ENCODE measurements at places on chromosomes 1 and 21. TPM values are rescaled to one million over a fixed set of nuclear protein-coding genes. Genes with fewer than 3 reads are reported as not detected.
A peak's percentile ranks its signal among the peaks of the same experiment; 100 is the strongest.

Gene OLIG2
- not detected for total RNA-seq

GRCh38 chr1:215568299-215568692 lies 1.2 kb downstream of the KCTD3 start:
- H3K27me3 ChIP-seq: no peaks in the 10 kb centered on the region
- peaks cover 20% of the 10 kb centered on the region for H3K4me1 ChIP-seq
- peak overlapping the region; percentile 94 for H3K4me3 ChIP-seq
- peak overlapping the region; percentile 91 for H3K27ac ChIP-seq
- DNase-seq: no peak

Gene USP16
- total RNA-seq: 29.3 TPM

DNA sequence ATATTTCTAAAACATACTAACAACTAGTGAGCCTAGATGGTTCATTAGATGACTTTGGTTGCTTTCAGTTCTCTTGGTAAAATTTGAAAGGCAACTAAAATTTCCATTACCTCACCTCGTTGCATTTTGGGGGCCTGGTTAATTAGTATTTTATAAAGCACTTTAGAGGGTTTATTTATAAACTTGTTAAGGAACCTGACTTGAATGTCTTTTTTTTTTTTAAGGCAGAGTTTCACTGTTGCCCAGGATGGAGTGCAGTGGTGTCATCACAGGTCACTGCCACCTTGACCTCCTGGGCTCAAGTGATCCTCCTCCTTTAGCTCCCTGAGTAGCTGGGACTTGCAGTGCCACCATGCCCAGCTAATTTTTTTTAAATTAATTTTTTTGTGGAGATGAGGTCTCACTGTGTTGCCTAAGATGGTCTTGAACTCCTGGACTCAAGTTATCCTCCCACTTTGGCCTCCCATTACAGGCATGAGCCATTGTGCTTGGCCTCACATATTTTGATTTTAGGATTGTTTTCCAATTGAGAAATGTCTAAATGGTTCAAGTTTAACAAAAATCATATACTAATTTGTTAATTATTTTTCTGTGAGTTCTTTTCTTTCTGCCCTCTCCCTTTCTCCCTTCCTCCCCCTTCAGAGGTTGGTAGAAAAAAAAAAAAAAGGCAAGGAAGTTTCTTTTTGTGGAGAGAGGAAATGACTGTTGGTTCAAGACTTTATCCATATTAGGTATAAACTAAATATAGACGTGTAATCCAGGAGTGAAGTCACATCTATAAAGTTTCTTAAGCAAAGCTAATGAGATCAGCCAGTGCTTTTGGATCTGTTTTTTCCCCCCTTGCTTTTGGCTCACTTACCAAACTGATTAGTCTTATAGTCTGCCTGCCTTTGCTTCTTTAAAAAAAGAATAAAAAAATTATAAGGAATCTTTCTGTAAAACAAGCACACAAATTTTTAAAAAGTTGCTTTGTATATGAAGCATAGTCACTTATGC lies 24.7 kb downstream of the CLIC4 start:
- H3K27ac ChIP-seq: peak overlapping the region; percentile 96
- no peak overlapping the region for H3K4me3 ChIP-seq
- no peaks in the 10 kb centered on the region for H3K27me3 ChIP-seq
- peaks cover 2% of the 10 kb centered on the region for H3K36me3 ChIP-seq
- peaks cover 54% of the 10 kb centered on the region for H3K4me1 ChIP-seq

GRCh38 chr1:157301477-157302198 lies 163.4 kb upstream of the ETV3 start:
- H3K4me3 ChIP-seq: no peak overlapping the region
- no peaks in the 10 kb centered on the region for H3K4me1 ChIP-seq
- no peaks in the 10 kb centered on the region for H3K36me3 ChIP-seq
- no peak for DNase-seq
- H3K27ac ChIP-seq: no peak overlapping the region

Gene PLA2G2F
- not detected for total RNA-seq

DNA sequence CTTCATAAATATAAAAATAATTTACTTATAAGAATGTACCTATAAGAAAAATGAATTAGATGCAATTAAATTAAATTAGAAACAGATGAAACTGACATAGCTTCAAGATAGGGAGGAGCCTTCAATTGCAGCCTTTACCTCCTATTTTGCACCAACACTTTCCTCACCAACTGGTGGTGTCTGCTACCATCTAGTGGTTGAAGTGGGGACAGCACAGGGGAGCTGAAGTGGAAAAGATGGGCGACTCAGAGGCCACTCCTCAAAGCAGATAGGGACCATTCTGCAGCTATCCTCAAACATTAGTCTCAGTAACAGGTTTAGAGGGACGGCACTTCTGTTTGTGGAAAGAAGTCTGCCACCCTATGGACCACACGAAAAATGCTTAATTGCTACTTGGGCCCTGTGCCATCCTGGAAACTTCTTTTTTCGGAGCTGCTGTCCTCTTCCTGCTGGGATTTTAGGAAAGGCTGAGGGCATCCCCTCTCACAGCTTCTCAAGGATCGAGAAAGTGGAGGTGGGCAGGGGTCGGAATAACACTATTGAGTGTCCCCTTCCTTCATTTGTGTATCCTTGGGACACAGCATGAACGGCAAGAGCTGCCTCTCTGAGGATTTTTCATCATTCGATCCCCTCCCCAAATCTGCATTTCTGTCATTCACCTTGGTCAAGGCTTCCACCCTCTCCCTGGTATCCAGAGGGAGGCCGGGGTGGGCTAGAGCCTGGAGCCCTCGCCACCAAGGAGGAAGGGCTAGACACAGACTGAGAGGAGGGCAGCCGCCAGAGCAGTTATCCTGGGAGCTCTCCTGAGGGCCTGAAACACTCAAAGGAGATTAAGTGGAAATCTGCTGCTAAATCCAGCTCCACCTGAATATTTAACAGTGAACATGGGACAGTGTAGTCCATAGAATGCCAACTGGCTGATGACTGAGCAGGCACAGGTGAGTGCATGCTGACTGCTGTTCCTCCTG lies 9.6 kb downstream of the PROK1 start:
- DNase-seq: peak; percentile 74
- H3K27me3 ChIP-seq: no peaks in the 10 kb centered on the region
- no peaks in the 10 kb centered on the region for H3K4me1 ChIP-seq
- H3K27ac ChIP-seq: no peak overlapping the region
- no peaks in the 10 kb centered on the region for H3K36me3 ChIP-seq

DNA sequence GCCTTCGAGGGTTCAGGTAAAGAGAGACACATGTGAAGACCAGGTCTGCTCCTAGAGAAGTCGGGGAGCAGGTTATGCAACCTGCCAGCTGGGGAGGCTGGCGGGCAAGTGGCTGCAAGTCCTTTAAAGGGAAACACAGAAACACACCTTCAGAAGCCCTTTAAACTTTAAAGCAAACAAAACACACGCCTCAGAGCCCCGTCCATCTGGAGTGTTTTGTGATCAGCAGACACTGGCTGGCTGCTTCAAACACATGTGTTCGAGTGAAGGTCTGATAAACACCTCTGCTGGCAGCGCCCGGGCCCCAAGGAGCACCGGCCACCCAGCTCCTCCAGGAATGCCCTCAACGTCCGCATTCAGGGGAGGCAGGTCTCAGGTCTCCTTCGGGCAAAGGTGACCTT lies 15.2 kb downstream of the RIPK4 start:
- no peak overlapping the region for H3K27ac ChIP-seq
- H3K27me3 ChIP-seq: peaks cover 5% of the 10 kb centered on the region
- H3K36me3 ChIP-seq: no peaks in the 10 kb centered on the region
- DNase-seq: no peak
- H3K4me1 ChIP-seq: no peaks in the 10 kb centered on the region

Gene NTNG1
- total RNA-seq: not detected

All from endothelial cell of umbilical vein (primary cell).